ENCODE measurements at places on chromosomes 1 and 21. TPM values are rescaled to one million over a fixed set of nuclear protein-coding genes. Genes with fewer than 3 reads are reported as not detected.

COL16A1 gene
- 10.8 TPM for total RNA-seq

LRRC8D gene
- 30.6 TPM for total RNA-seq

MYOM3 gene
- 7.9 TPM for total RNA-seq

- DNase-seq: no peak
Observed at GRCh38 chr1:42953182-42954180, 5.2 kb downstream of the SLC2A1 start.

DNA sequence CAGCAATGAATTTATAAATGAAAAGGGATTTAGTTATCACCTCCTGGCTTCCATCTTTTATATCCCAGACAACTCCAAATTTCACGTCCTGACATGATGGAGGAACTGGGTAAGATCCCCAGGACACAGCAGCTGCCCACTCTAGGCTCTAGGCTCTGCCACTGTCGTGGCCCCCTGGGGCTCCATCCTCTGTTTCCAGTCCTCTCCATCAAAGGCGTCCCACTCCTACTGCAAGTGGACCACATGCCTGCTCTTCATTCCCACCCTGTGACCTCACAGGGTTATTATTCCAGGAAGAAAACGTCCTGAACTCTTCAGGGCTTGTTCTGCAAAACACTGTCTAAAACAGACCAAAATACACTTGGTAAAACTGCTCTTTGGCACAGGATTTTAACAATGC, 11.9 kb downstream of the URB1 start:
- no peak for DNase-seq

GRCh38 chr1:115596080-115596780, 45.5 kb upstream of the VANGL1 start:
- DNase-seq: no peak

DNA sequence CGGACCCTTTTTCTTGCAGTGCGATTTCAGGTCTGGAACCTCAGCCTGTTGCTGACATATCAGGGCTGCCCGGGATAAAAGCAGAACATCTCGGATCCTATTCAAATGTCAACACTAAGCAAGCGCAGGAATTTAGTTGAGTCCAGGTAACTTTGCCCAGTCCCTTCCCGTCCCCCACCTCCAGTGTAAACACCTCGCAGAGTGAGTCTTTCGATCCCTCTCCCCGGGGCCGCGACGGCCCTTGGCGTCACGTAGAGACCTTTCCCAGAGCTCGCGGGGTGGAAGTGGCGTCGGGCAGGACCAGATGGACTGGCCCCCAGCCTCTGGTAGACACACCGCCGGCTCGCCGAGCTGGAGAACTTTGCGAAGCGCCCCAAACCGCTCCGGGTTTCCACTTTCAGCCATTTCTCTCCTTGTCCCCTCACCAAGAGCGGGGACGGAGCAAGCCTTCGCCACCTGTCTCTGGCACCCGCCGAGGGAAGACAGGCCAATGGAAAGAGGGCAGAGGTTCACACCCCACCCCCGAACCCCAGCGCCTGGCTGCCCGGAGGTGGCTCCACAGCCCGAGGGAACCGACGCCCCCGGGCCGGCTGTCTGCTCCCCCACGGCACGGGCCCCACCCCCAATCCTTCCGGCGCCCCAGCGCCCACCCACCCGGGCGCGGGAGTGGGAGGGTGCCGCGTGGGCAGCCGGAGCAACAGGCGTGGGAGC, 570 bp downstream of the KCND3 start:
- no peak for DNase-seq
